Keratinocyte (primary cell): ENCODE measurements at places on chromosomes 12 and 14.

- no peak for DNase-seq
- H3K4me3 ChIP-seq: no peak overlapping the region
- no peak overlapping the region for H3K27ac ChIP-seq
- H3K27me3 ChIP-seq: no peaks in the 10 kb centered on the region
- no peaks in the 10 kb centered on the region for H3K36me3 ChIP-seq
These were observed 318.1 kb upstream of the RTL1 start for GRCh38 chr14:101221549-101222160.

DNA sequence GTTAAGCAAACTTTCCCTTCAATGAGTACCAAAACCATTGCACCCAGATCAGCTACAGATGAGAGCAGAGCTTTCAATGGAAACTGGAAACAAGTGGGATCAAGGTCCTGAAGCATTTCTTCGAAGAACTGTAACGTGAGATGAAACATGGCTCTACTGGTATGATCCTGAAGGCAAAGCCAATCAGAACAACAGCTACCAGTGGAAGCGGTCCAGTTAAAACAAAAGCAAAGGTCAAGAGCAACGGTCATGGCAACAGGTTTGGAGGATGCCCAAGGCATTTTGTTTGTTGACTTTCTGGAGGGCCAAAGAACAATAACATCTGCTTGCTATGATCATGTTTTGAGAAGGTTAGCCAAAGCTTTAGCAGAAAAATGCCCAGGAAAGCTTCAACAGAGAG is 137.9 kb upstream of the CPSF6 start:
- H3K4me1 ChIP-seq: peaks cover 9% of the 10 kb centered on the region
- no peak for DNase-seq

GRCh38 chr14:47619392-47619791 is 56.0 kb downstream of the MDGA2 start:
- no peaks in the 10 kb centered on the region for H3K4me1 ChIP-seq
- no peaks in the 10 kb centered on the region for H3K27me3 ChIP-seq
- H3K4me3 ChIP-seq: no peak overlapping the region
- DNase-seq: no peak
- no peak overlapping the region for H3K27ac ChIP-seq
- no peaks in the 10 kb centered on the region for H3K36me3 ChIP-seq

GRCh38 chr12:3271639-3272038 is 194.5 kb downstream of the TSPAN9 start:
- H3K4me3 ChIP-seq: no peak overlapping the region
- peaks cover 5% of the 10 kb centered on the region for H3K4me1 ChIP-seq
- H3K36me3 ChIP-seq: peaks cover 2% of the 10 kb centered on the region
- no peak overlapping the region for H3K27ac ChIP-seq

DNA sequence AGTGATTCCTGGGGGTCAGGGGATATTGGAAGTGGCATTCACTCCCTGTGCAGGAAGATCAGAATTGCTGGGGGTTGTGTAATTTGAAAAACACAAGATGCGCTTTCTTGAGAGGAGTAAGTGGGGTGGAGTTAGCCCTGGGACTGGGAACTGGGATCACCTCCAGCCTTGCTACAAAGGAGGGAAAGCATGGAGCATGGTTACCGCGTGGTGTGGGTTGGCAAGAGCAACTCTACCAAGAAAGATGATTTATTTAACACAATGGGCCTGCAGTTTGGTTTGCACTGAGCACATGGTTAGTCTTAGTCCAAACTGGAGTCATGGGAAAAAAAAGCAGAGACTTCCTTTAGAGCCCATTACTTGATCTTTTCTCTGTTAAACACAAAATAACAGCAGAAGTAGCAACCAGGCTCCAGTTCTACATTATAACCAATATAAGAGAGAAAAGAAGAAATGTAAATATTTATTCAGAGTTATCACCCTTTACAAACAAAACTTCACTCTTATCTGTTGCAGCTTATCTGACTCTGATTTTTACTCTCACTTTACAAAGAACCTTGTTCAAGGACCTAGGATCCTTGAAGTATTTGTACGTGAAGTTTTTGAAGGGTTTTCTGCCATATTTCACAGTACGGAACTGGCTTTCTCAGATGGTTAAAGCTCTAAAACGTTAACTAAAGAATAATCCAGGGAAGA is 2.1 kb upstream of the NIN start:
- H3K27ac ChIP-seq: no peak overlapping the region
- H3K4me3 ChIP-seq: no peak overlapping the region
- H3K4me1 ChIP-seq: peaks cover 15% of the 10 kb centered on the region
- no peaks in the 10 kb centered on the region for H3K36me3 ChIP-seq

DNA sequence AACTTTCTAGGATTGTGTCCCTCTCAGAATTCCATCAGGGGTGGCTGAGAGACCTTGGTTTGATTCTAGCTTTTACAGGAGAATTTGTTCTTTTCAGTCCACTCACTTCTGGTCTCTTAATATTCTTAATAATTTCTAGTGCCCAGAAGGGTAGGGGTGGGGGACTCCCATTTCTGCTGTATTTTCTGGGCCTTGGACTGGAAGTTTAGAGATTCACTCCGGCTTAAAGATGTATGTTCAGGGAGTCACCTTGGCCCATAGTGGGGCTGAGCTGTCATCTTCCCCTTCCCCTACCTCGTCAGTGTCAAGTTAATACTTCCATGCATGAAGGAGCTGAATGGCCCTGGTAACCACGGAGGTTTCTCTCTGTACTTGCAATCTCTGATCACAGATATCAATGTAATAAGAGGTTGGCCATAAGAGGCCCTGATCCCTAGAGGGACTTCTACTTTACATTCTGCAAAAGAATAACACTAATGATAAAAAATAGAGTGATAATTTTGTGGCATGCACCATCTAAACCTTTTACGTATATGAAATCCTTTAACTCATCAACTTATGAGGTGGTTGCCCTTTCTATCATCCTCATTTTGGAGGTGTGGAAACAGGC is 6.7 kb downstream of the KRT81 start:
- H3K27me3 ChIP-seq: no peaks in the 10 kb centered on the region
- H3K4me3 ChIP-seq: no peak overlapping the region
- H3K27ac ChIP-seq: peak overlapping the region; percentile 71
- H3K4me1 ChIP-seq: peaks cover 40% of the 10 kb centered on the region

DNA sequence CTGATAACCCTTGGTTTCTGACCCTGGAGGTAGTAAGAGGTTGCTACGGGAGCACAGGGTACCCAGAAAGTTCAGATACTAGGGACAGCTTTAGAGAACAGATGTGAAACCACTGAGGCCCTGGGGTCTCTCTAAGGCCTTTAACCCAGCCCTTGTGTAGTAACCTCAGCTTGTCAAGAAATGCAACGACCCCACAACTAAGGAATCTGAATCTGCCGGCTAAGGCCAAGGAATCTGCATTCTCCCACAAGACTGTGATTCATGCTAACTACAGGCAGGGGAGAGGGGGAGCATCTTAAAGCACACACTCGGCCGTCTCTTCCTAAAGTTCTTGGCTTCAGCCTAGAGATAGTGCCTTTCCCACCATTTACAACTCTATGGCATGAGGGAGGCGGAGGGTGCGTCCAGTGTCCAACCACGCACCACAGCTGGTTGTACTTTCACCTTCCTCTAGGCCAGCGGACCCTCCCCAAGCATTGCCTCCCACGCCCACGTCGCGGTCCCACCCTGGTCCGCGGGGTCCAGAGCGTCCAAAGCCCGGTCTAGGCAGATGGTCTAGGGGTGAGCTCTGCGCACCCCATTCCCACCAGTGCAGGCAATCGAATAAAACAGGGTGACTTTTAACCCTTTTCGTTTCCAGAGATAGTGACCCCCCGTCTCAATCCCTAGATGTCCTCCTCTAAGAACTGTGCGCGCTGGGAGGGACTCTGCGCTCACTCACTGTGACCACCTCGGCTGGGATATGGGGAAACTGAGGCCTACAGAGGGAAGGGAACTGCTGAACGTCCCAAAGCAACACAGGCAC is 735 bp upstream of the VASH1 start:
- H3K36me3 ChIP-seq: no peaks in the 10 kb centered on the region
- no peak for DNase-seq
- H3K27me3 ChIP-seq: peaks cover 56% of the 10 kb centered on the region
- H3K4me1 ChIP-seq: peaks cover 5% of the 10 kb centered on the region
- H3K4me3 ChIP-seq: peak overlapping the region; percentile 65

DNA sequence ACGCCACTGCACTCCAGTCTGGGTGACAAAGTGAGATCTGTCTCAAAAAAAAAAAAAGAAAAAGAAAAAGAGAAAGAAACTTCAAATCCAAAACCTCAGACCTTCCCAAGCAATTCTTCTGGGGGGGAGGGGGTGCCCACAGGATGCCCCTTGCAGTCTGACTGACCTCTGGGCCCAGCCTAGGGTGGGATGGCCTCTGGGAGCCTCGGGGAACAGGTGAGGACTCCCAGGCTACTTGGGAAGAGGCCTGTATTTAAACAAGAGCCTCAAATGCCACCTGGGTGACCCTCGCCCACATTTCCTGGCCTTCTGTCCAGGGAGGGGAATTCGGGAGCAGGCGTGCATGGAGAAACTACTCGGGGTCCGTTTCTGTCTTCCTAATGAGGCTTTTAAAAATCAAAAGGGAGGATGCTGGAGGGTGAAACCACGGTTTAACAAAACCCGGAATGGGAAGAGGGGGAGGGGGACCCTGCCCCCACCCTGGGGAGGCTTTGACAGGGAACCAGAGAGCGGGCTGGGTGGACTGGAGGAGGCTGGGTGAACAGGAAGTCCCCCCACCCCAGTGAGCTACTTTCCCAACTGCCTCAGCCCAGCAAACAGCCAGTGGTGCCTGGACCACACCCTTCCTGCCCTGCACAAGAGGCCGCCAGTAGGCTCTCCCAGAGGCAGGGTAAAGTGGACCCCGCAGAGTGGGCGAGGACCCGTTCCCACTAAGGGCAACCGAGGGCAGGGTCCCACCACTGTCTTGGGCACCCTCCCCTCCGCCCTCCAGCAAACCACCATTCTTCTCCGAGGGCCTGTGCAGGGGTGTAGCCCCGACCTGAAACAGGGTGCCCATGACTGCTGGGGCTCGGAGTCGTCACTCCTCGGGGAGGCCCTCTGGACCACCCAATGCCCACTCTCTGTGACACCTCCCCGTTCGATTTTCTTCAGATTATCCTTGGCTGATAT is 1.5 kb upstream of the FBRSL1 start:
- no peaks in the 10 kb centered on the region for H3K36me3 ChIP-seq
- H3K27ac ChIP-seq: no peak overlapping the region
- H3K27me3 ChIP-seq: peaks cover 36% of the 10 kb centered on the region
- no peak for DNase-seq
- peaks cover 23% of the 10 kb centered on the region for H3K4me1 ChIP-seq

GRCh38 chr12:81866081-81866480 is 106.9 kb upstream of the PPFIA2 start:
- no peaks in the 10 kb centered on the region for H3K4me1 ChIP-seq
- no peak overlapping the region for H3K4me3 ChIP-seq
- H3K27ac ChIP-seq: no peak overlapping the region

DNA sequence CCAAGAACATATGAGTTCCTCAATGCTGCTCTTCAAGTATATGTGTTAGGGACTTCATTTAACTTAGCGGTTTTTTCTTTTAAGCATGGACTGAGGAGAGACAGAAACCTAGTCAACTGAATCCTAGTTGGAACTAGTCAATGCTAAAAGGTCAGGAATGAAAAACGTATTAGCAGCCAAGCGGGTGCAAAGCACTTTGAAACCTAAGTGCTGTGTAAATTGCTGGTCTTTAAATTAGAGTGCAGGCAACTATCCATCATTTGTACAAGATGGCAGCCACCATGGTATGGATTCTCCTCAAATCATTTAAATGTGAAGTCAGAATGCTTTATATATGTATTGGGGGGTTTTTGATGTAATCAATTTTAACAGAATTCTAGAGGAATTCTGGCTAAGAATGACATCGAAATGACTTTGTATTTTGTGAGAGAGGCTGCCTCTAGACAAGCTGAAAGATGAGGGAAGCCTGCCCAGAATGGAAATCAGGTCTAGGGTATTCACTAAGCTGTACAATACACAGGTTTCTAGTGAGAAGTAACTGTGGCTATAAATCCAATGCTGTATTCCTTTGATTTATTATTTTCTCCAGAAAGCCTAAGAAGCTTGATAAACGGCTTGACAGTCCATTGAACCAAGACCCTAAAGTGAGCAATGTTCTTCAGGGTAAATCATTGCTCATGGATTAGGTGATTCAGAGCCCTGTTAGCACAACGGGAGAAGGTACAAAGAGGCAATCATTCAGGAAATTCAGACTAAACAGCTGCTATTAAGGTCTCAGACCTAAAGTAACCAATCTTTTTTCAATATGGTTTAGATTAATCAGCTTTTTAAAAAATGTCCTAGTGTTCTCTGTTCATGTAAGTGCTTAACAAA is 198.8 kb downstream of the ANO2 start:
- H3K4me1 ChIP-seq: no peaks in the 10 kb centered on the region
- no peaks in the 10 kb centered on the region for H3K27me3 ChIP-seq
- H3K36me3 ChIP-seq: no peaks in the 10 kb centered on the region
- no peak overlapping the region for H3K27ac ChIP-seq
- H3K4me3 ChIP-seq: no peak overlapping the region

DNA sequence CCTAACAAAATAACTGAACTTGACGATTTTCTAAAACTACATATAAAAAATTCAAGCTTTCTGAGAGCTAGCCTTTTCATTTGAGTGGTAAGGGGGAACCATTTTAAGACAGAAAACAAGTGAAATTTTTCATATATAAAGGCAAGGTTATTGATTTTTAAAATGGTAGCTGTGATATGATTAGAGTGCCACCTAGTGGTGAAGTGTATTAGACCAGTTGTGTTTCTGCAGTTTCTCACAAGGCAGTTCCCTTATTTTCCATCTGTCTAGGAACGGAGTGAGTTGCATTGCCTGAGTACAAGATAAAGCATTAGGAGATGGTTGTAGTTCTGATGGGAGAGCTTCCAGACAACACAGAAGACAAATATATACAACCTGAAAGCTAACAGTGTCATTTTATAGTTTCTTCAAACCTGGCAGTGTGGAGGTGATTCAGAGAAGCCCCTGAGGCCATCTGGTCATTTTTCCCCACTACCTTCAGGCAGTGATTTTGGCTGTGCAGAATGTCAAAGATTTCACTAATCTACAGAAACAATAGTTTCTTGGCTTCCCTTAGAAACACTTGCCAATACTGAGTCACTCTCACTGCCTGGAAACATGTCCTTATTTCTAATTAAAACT is 180.8 kb downstream of the C12orf50 start:
- no peak overlapping the region for H3K4me3 ChIP-seq
- H3K27ac ChIP-seq: no peak overlapping the region
- peak; percentile 5 for DNase-seq
- no peaks in the 10 kb centered on the region for H3K4me1 ChIP-seq

DNA sequence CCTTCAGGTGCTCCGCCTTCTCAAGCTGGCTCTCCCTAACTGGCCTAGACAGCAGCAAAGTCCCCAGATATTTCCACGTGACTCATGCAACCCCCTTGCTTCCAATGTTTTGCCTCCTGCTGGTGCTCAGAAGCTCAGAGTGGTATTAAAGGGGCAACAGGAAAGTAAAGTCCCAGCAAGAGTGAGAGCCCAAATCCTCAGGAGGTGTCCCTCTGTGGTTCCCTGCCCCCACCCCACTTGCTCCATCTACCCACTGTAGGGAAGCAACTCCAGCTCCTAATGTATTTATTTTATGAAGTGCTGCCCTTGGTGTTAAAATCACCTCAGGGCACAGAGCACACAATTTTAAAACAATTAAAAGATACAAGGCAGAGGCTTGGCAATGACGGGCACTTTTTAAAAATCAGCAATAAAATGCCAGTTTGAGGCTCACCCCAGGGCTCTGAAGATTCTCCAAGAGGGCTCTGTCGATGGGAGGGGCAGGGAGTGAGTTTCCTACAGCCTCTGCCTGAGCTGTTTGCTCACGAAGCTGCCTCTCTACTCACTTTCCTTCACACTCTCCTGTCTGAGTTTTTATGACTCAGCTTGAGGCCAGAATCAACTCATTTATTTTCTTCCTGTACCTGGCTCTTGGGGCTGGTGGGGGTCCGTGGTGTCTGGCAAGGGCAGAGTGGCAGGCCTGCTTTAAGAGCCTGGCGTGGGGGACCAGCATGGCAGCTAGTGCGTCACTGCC is 81.9 kb upstream of the MAX start:
- no peak for DNase-seq
- H3K27ac ChIP-seq: peak overlapping the region; percentile 15
- no peak overlapping the region for H3K4me3 ChIP-seq
